ENCODE measurements at places on chromosomes 5 and 9. TPM values are rescaled to one million over a fixed set of nuclear protein-coding genes. Genes with fewer than 3 reads are reported as not detected.

The SPATA31C1 gene
- not detected for total RNA-seq

The KYAT1 gene
- total RNA-seq: 11.2 TPM

The CMYA5 gene
- 0.13 TPM for total RNA-seq

The FLT4 gene
- total RNA-seq: 4.9 TPM

The HTR1A gene
- total RNA-seq: not detected

The LAMC3 gene
- total RNA-seq: 2.2 TPM

The C9 gene
- not detected for total RNA-seq

The TLR4 gene
- 0.07 TPM for total RNA-seq

The ANXA6 gene
- total RNA-seq: 43.1 TPM

The SAPCD2 gene
- 23.9 TPM for total RNA-seq

The TMOD1 gene
- total RNA-seq: 2.1 TPM

The ANXA1 gene
- total RNA-seq: 1,147 TPM

The AMACR gene
- total RNA-seq: 15.8 TPM

The C9orf40 gene
- 11.2 TPM for total RNA-seq

The SV2C gene
- not detected for total RNA-seq

The PCDHA9 gene
- not detected for total RNA-seq

The IFNA21 gene
- not detected for total RNA-seq

The TTLL11 gene
- 4.2 TPM for total RNA-seq

The PLCXD3 gene
- total RNA-seq: 0.19 TPM

The PRELID2 gene
- total RNA-seq: 8.2 TPM

The NEUROG1 gene
- total RNA-seq: not detected

The C9orf78 gene
- total RNA-seq: 51.2 TPM

The EHMT1 gene
- 43.3 TPM for total RNA-seq

The LCN6 gene
- total RNA-seq: not detected

The OXCT1 gene
- total RNA-seq: 2.5 TPM

The FAXDC2 gene
- total RNA-seq: 0.25 TPM

The HAND1 gene
- total RNA-seq: 0.25 TPM

The LHX2 gene
- 4.7 TPM for total RNA-seq

The IRGM gene
- total RNA-seq: not detected

The NEURL1B gene
- total RNA-seq: 5.2 TPM

The EDIL3 gene
- 0.16 TPM for total RNA-seq
